Lower leg skin (tissue), 4 donors: ENCODE measurements at places on chromosomes 6 and 20. TPM values are rescaled to one million over a fixed set of nuclear protein-coding genes. Genes with fewer than 3 reads are reported as not detected.

TBX18 gene
- total RNA-seq = 7.0 TPM

C6orf15 gene
- total RNA-seq = 17.8 TPM

IL20RA gene
- 179 TPM for total RNA-seq

RRAGD gene
- total RNA-seq = 13.3 TPM

CNKSR3 gene
- 9.5 TPM for total RNA-seq

- no peak for DNase-seq
Measured at GRCh38 chr6:760982-761955, 68.3 kb upstream of the EXOC2 start.

DNA sequence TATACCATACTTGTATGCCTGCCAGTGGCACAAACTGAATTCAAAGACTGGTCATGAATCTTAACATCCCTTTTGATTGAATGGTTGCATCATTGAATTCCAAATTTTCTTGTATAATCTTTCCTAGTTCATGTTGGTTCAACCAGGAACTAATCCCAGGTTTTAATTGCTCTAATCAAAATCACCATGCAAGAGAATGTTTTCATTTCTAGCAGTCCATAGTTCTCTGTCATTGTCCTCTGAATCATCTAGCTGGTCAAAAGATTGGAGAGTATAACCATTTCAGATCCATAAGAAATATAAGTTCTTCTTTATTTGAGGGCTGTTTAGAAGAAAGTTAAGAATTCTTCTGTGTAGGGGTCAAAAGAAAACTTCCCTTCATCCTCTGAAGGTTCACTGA lies 57.2 kb downstream of the ZNF292 start:
- no peak for DNase-seq

DNA sequence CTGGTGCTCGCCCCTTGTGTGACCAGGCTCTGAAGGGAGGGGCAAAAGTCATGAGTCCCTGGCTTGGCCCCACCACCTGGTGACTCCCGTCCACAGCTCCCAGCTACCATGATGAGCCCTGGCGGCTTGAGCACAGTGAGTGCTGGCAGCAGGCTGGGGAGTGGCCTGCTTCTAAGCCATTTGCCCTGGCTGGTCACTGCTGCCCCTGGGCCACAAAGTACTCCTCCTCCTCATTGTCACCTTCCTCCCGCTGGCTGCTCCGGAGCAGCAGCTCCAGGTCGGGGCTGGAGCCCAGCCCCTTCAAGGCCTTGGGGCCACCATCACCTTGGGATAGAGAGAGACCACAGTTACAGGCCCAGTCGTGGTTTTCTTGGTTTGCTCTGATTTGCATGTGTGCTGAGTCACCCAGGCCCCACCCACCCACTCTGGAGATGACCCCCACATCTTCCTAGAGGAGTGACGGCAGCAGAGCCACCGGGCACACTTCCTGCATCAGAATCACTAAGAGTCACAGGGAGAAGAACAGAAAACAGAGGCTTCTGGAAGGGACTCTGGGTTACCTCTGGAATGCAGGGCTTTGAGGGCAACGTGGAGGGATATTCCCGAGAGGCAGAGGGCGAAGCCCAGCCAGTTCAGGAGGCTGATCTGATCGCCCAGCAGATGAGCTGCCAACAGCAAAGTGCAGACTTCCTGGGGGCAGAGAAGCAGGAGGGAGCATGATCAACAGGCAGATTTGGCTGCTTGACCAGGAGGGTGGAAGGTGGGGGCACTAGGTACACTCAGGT lies 42.1 kb upstream of the CDH22 start:
- DNase-seq = no peak

DNA sequence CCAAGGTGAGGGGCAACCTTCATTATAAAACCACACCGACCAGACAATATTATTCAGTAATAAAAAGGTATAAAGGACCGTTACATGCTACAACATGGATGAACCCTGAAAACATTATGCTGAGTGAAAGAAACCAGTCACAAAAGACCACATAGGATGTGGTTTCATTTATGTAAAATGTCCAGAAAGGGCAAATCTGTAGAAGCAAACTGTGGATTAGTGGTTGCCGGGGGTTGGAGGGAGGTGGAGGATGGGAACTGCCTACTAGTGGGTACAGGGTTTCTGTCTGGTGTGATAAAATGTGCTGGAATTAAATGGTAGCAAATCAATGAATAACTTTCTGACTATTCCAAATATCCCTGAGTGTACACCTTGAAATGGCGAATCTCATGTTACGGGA lies 10.2 kb upstream of the PRND start:
- no peak for DNase-seq

- DNase-seq = no peak
Measured at GRCh38 chr6:37934276-37934675, 114.7 kb downstream of the ZFAND3 start.

DNA sequence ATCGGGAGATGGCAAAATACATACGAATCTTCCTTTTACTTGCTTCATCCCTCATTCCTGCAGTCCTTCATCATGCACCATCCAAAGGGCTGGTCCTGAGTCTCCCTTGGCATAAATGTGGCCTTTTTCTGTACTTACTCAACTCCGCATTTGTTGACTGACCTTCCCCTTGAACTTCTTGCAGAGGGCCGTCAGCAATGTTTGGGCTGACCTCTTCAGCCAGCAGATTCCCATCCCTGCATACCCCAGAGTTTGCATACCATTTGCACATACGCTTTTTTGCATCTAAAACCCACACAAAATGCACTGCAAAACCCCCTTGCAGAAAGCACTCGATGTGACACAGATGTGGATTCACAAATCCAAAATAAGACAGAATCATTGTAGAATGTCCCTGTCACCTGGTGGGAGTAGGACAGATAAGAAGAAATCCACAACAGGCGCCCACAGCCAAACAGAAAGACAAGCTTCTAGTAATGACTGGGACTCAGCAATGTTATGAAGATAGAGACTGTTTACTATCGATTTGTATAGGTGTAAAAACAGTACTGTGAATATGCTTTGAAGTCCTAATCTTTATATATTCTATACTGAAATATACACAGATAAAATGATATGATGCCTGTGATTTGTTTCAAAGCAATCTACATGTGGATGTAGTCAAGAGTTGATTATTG lies 45.8 kb downstream of the TBC1D7 start:
- DNase-seq = no peak

GRCh38 chr20:59988141-59988540 lies 29.9 kb downstream of the CDH26 start:
- no peak for DNase-seq

DNA sequence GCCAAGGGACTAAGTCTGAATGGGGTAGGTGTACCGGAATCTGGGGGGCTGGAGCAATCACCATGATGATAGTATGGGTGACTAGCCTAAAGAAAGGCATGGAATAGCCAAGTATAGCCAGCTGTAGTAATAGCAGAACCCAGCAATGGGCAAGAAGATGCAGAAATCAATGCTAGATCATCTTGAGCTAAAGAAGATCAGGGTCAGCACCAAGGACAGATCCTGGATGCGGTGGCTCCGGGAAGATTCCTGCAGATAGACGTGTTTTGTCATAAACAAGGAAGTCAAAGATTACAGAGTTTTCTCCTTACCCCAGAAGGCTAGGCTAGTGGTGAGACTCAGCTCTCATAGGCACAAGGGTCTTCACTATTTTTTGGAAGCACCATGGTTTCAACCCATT lies 561.6 kb upstream of the CHD6 start:
- DNase-seq = no peak

- DNase-seq = no peak
Measured at GRCh38 chr6:85420551-85420950, 29.3 kb upstream of the NT5E start.

- DNase-seq = no peak
Measured at GRCh38 chr6:136822046-136822375, 381 bp upstream of the PEX7 start.

DNA sequence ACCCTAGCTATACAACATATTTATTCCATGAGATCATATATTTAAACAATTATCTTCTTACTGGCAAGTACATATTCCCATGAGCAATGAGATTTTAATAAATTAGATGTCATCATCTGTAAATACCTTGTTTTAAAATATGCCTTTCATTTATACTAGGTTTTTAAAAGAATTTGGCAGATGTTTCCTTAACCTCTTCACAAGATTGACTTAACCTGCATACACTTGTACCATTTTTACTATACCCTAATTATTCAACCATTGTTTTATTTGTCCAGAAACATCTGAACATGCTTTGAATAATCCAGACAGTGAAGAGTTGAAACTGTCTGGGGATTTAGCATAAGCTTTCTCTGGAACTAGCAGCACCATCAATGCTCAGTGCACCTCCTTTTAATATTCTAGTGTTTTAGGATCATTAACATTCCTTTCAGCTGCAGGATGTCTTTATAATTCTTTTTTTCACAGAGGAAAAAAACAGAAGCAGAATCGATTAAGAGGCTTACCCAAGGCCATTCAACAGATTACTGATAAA lies 188.0 kb upstream of the TENT5A start:
- DNase-seq = no peak

DNA sequence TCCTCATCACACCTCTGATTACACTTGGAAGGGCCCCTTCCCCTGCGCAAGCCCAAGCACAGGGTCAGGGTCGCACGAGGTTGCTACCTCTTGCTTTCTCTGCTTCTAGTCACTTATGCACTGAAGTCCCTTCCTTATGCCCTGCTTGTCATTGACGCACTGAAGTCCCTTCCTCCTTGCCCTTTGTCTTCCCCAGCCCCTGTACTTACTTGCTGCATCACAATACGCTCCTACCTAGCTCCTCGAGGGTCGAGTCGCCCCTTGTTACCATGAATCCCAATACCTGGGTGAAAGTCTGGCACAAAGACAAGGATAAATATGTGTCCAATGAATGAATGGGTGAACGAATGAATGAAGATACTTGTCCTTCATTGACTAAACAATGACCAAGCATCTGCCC lies 75.9 kb downstream of the LYRM4 start:
- DNase-seq = no peak

DNA sequence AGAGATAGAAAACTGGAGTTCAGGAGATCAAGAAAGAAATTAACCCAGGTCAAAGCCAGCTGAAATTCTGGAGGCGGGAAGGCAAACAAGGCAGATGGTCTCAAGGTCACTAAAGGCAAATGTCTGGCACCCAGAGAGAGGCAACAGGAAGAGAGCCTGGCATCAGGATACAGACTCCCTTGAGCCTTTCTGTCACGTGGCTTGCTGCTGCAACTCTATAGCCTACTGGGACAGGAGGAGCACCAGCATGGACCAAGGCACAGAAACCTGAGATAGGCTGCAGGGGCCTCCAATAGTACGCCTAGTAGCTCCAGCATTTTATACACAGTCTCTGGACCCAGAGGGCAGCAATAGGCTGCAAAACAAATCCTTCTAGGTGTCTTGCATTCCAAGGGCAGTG lies 75.1 kb downstream of the SEL1L2 start:
- DNase-seq = no peak

DNA sequence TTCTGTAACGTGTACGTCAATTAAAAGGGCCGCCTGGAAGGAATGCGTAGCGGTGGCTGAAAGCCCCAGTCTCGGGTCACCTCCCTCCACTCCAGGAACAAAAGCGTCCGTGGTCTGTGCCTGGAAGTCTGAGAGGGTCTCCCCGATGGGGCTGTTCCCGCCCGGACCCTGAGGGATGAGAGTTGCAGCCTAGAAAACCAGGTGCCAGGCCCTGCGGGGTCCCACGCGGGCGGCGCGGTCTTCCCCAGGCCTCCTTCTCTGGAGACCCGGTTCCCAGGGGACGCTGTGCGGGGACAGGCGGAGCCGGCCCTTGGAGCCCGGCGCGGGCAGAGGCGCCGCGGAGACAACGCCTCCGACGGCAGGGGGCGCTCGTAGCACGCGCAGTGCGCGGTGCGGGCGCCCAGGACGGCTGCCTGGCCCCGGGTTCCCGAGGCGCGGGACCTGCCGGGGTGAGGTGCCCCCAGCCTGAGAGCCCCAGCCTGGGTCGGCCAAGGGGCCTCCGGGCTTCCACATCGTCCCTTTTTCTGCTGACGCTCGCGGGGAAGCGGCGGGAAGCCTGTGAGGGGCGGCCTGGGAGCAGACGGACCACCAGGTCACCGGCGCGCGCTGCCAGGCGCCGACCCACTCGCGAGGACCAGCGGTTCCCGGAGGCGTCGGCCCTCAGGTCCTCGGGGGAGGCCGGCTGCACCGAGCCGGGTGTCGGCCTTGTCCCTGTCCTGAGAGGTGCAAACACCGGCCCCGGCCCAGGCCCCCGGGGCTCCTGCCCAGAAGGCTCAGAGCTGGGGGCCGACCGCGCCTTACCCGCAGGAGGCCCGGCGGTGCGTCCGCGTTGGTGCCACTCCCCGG lies 5.3 kb upstream of the FOXC1 start:
- DNase-seq = no peak

DNA sequence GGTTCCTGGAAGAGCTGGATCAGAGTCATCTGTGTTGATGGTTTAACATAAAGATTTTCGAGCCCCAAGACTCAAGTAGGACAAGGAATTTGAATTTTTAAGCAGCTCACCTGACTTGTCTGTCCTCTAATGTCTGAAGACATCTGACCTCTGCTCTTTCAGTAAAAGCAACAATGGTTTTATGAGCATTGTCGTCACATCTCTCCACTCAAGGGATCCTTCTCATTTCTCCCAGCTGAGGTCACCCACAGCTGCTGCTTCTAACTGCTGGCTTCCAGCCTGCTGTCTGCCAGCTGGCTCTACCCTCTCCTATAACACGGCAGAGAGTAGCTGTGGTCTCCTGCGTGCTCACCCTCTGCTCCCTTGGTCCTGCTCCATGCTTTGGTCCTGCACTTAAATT lies 24.7 kb upstream of the HDAC2 start:
- DNase-seq = no peak

GRCh38 chr6:11208267-11208666 lies 24.2 kb downstream of the NEDD9 start:
- DNase-seq = no peak

DNA sequence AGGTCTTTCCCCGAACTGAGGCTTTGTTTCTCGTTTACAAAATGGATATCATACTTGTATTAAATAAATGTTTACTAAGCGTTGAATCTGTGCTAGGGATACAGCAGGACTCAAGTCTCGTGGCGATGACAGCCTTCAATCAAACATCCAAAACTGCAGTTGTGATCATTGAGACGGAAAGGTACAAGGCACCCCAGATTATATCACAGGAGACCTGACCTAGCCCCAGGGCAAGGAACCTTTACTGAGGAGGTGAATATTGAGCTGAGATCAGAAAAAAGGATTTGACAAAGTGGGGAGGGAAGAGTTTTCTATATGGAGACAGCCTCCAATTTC lies 476 bp downstream of the AAR2 start:
- DNase-seq = no peak
